ENCODE measurements at places on chromosomes 7 and 10.

DNA sequence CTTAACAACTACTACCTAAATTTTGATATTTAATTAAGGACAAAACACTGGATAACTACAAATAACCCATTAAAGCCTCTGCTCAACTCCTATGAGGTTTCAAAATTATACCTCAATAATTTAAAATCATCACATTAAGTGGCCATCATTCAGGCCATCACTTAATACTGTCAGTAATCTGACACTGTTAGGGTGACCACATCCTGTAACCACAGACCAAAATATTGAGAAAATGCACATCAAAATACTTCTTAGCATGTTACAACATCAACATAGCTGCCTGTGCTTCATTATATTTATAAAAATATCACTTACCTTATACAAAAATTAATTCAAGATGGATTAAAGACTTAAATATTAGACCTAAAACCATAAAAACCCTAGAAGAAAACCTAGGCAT, 23.3 kb downstream of the SEM1 start:
- no peaks in the 10 kb centered on the region for H3K27me3 ChIP-seq
- no peak overlapping the region for H3K27ac ChIP-seq
- peaks cover 6% of the 10 kb centered on the region for H3K4me1 ChIP-seq
- DNase-seq = no peak
- H3K4me3 ChIP-seq = no peak overlapping the region

- H3K36me3 ChIP-seq = peaks cover 17% of the 10 kb centered on the region
- H3K27me3 ChIP-seq = no peaks in the 10 kb centered on the region
- no peak for DNase-seq
- no peaks in the 10 kb centered on the region for H3K4me1 ChIP-seq
- H3K27ac ChIP-seq = no peak overlapping the region
These were observed 23.1 kb downstream of the ZC3HAV1 start for GRCh38 chr7:139086454-139086853.

DNA sequence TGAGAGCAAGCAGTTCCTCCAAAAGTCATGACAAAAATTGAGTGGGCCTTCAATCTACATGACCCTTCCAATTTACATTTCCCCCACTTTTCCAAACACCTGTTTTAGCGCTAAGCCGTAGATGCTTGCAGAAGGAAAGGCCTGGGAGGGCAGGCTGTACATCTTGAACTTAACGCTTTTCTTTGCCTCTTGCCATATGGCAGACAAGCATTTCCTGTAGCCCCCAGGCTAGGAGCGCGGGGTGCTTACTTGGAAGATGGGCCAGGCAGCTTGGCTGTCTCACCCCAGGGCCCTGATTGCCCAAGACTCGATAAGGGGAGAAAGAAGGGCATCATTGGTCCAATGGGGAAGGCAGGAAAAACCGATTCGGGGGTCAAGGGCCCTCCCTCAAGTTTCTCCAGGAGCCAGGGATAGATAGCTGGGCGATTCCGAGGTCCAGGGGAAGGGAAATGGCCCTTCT, 1.8 kb downstream of the HOXA10 start:
- H3K36me3 ChIP-seq = no peaks in the 10 kb centered on the region
- no peak overlapping the region for H3K27ac ChIP-seq
- DNase-seq = no peak
- H3K4me3 ChIP-seq = no peak overlapping the region
- peaks cover 29% of the 10 kb centered on the region for H3K27me3 ChIP-seq

- H3K27ac ChIP-seq = no peak overlapping the region
- no peak overlapping the region for H3K4me3 ChIP-seq
- H3K4me1 ChIP-seq = no peaks in the 10 kb centered on the region
- H3K27me3 ChIP-seq = no peaks in the 10 kb centered on the region
These were observed 287.5 kb downstream of the KCNMA1 start for GRCh38 chr10:77350134-77350533.
